ENCODE measurements at places on chromosomes 4 and X.

- DNase-seq = no peak
These were observed 9.8 kb upstream of the TLR1 start for GRCh38 chr4:38814386-38814785.

- DNase-seq = no peak
These were observed 28.2 kb downstream of the SH3TC1 start for GRCh38 chr4:8227201-8227770.

DNA sequence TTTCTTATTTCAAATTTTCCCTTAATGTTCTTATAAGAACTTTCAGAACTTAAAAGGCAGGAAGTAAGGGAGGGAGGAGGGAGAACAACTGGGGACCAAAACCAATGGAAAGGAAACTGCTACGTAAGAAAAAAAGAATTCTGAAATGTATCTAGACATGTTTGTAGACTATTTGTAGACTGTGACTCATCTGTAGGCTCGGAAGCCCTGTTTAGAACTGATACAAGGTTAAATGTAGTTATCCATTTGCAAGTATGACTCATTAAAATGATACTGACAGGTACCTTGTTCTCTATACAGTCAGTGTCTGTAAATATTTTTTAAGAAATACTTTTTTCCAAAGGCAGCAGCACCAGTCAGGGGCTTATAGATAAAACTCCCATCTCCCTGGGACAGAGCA is 202.0 kb downstream of the DHX15 start:
- DNase-seq = no peak

- DNase-seq = no peak
These were observed 1624.0 kb upstream of the IGFBP7 start for GRCh38 chr4:58734030-58734674.

- no peak for DNase-seq
These were observed 48.1 kb upstream of the BCOR start for GRCh38 chrX:40145923-40146261.

- DNase-seq = no peak
These were observed 52.8 kb downstream of the TBC1D14 start for GRCh38 chr4:6962211-6963041.

GRCh38 chr4:89558147-89558546 is 250.5 kb upstream of the GPRIN3 start:
- DNase-seq = no peak

GRCh38 chrX:103378990-103379389 is 2.7 kb downstream of the BEX3 start:
- no peak for DNase-seq

DNA sequence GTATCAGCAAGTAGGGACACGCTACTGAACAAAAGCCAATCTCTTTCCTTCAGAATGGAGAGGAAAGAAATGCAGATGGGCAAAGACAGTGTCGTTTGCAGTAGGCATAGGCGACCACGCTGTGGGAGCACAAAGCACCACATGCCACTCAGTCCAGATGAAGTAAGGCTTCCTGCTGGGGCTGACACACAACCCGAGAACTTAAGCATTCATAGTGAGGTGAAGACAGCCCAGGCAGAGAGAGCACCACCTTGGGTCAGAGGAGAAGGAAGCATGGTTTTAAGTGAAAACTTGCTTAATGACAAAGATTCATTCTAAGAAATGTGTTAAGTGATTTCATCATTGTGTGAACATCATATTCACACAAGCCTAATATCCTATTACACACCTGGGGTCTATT is 238.8 kb downstream of the MGST2 start:
- DNase-seq = no peak

GRCh38 chr4:119209077-119209476 is 3.4 kb upstream of the USP53 start:
- DNase-seq = no peak

GRCh38 chrX:13311560-13311959 is 8.3 kb downstream of the ATXN3L start:
- no peak for DNase-seq

Measured in LNCaP clone FGC (cell line).